ENCODE measurements at places on chromosomes 12 and 14.

GRCh38 chr14:51365241-51365965, 125.4 kb downstream of the TMX1 start:
- no peak for DNase-seq

DNA sequence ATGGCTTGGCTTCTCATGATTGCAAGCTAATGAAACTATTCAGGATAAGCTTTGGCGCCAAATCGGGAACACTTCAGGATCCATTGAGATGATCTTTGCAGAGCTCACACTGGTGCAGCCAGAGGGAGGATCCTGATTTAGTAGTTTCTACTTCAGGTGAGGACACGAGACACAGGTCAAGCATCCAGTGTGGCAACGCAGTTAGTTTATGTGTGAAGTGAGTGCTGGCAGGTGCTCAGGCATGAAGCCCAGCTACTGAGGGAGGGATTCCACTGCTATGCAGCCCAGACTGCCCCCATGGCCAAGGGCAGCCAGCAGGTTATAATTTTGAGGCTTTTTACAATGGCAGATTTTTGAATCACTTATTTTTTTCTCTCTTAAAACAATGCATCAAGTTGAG, 113.5 kb upstream of the PCED1B start:
- DNase-seq, result no peak

GRCh38 chr14:105055334-105055733, 9.9 kb downstream of the GPR132 start:
- no peak for DNase-seq

DNA sequence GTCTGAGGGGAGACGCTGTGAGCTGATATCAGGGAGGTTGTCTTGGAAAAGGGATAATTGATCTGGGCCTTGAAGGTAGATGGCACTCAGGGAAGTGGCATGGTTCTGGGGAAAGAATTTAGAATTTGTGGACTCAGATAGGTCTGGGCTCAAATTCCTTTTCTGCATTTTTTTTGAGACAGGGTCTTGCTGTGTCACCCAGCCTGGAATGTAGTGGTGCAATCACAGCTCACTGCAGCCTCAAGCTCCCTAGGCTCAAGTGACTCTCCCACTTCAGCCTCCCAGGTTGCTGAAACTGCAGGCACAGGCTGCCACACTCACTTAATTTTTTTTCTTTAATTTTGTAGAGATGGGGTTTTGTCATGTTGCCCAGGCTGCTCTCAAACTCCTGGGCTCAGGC, 98.1 kb upstream of the NCOR2 start:
- DNase-seq, result no peak

DNA sequence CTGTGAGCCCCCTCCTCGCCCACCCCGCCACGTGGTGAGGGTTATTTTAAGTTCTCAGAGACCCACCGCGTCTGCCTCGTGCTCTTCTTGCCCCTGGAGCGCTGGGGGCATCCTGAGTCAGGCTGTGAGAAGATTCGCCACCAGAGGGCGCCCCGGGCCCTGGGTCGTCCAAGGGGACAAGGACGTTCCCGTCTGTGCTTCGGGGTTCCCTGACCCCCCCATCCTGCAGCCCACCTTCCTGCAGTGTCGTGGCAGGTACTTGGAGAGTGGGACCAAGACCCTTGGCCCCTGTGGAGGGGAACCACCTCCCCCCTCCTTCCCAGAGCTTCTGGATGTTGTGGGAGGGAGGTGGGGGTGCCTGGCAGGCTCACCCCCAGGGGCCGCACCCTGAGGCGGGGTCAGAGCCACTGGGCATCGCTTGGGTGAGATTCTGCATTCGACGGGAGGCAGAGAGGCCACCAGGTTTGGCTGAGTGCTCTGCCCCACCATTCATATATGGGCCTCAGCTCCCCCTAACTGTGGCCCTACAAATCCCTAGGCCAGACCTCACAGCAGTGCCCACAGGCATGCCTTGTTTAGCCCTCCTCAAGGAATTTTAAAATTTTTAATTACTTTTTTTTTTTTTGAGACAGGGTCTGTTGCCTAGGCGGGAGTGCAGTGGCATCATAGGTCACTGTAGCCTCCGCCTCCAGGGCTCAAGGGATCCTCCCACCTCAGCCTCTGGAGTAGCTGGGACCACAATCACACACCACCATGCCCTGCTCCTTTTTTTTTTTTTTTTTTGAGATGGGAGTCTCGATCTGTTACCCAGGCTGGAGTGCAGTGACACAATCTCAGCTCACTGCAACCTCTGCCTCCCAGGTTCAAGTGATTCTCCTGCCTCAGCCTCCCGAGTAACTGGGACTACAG, 17.0 kb downstream of the RHOF start:
- peak; percentile 81 for DNase-seq

- DNase-seq, result no peak
These were observed 31.7 kb upstream of the KCNH3 start for GRCh38 chr12:49507139-49507538.

DNA sequence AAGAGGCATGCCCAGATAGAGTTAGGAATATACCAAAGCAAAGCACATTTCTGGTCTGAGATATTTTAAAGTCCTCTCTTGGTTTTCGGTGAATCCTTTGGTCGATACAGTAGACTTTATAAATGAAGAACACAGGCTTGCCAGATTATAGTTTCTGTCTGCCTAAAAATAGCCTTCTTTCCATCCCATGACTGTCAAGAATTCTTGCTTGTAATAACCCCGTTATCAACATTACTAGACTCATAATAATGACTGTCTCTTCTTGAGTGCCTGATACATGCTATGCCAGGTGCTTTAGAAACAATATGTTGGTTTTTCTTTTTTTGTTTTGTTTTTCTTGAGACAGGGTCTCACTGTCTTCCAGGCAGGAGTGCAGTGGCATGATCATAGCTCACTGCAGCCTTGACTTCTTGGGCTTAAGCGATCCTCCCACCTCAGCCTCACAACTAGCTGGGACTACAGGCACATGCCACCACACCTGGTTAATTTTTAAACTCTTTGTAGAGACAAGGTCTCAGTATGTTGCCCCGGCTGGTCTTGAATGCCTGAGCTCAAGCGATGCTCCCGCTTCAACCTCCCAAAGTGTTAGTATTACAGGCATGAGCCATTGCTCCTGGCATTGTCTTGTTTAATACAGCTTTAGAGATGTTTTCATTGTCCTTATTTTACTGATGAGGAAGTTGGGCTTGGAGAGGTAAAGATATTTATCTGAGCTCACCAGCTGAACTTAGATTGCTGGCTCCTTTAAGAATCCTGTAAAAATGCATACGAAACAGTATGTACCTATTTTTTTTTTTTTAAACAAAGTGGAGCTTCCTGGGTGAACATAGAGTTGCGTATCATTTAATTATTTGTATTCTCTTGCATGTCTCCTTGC, 30.4 kb downstream of the CHST11 start:
- no peak for DNase-seq

DNA sequence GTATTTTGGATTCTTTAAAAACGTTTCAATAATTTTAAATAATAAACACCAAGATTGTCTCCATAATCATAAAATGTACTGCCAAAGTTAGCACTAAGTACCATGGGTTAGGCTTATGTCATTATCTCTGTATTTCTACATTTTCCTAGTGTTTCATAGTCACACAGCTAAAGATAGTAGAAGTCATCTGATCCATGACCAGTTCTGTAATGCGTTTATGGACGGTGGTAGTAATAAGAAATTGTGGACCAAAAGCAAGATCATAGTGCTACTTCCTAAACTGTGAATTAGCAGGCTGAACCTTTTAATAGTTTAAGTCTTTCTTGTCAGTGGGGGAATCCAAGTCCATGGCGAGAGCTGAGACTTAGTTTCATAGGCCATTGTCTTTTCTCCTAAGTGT, 142.1 kb downstream of the AKAP6 start:
- no peak for DNase-seq

DNA sequence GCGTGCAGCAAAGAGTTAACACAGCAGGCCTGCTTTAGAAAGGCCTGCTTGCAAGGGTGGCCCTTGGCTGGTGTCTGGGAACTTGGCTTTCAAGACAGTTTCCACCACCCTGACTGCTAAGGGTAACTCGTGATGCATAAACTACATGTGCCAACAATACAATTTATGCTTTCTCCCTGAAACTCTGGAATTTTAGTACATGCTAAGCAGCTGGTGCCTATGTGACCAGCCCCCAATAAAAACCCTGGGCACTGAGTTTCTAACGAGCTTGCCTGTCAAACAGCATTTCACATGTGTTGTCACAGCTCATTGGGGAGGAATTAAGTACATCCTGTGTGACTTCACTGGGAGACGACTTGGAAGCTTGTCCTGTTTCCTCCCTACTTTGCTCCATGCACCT, 133.1 kb downstream of the SLC5A8 start:
- no peak for DNase-seq

GRCh38 chr14:97368049-97368448, 570.9 kb downstream of the VRK1 start:
- DNase-seq, result no peak

DNA sequence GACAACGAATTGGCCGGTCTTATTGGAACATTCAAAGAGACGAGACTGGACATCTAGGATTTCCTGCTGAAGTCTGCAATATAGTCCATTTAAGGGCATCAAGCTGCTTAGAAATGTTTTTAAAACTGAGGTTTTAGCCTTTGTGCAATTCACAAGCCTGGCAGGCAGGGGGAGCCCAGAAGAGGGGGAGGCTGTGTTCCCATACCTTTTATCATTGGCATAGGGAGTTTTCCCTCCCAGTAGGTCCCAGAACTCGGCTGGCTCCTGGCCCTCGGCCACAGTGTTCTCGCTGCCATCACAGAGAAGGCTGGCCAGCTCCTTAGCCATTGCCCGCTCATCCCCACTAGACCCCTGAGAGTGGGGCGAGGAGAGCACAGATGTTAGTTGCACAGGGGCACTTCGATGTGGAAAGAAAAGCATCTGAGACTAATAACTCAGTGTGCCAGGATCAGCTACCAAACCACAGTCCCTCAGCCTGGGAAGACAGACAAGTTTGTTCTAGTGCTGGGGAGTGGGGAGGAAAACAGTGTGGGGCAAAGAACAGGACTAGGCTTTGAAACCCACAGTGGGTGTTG, 15.1 kb downstream of the AVIL start:
- peak; percentile 54 for DNase-seq

DNA sequence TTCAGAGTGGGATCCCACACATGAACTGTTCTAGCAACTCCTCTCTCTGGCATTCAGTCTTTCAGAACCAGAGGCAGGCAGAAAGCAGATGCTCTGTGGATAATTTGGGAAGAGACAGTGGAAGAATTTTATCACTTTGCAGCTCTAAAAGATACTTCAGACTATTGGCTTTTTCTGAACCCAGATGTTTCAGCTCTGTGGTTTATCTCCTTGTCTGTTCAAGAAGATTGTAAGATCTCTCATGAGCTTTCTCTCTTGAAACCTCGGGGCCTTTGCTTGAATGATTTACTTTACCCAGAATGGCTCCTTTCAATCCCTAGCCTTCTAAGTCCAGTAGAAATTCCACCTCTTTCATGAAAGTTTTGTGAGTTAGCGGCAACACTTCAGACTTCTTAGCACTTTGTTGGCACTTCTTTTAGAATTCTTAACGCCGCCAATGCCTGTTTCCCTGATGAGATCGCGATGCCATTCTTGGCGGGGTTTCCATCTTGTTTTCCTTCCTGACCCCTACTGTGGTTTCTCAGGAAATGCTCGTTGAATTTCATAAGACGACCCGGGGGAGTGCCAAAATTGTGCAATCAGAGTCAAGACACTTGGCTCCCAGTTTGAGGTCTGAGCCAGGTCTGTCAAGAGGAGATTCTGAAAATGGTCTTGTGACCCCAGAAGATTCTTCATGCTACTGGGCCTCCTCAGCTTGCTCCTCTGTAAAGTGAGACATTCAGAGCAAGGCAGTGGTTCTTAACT, 107.0 kb upstream of the PRICKLE1 start:
- no peak for DNase-seq

DNA sequence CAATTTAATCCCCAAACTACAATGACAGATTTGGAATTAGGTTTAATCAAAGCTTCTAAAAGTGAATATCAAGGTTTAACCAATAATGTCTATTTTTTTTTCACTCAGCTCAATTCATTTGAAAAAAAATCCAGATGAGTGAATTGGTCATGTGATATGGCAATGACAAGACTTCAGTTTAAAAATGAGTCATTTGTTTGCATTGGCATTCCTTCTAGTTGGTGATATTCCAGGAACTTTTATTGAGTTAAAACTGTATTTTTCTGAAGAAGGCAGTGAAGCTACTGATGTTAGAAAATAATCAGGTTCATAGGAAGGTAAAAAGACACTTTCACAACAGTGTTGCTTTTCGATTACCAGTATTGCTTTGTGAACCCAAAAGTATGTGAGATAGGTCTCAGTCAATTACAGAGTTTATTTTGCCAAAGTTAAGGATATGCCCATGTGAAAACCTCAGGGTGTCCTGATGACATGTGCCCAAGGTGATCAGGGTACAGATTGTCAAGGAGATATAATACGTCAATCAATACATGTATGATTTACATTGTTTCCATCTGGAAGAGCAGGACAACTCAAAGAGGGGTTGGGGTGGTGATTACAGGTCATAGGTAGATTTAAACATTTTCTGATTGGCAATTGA, 1214.9 kb downstream of the GALC start:
- DNase-seq, result no peak

DNA sequence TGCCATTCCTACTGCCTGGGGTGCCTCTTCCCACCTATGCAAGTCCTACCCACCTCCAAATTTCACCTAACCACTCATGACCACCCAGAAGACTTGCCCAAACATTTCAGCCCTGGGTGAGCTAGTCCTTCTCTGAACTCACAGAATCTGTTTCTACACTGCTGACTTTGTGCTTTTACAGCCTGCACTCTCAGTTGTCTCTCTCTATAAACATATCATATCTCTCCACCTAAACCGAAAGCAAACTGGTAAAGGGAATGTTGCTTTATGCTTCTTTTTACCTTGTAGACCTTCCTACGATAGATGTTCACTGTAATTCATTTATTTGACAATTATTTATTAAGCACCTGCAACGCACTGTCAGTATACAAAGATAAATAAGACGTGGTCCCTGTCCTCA, 38.1 kb upstream of the RNASE3 start:
- no peak for DNase-seq

GRCh38 chr14:85418721-85419120, 111.2 kb upstream of the FLRT2 start:
- no peak for DNase-seq

DNA sequence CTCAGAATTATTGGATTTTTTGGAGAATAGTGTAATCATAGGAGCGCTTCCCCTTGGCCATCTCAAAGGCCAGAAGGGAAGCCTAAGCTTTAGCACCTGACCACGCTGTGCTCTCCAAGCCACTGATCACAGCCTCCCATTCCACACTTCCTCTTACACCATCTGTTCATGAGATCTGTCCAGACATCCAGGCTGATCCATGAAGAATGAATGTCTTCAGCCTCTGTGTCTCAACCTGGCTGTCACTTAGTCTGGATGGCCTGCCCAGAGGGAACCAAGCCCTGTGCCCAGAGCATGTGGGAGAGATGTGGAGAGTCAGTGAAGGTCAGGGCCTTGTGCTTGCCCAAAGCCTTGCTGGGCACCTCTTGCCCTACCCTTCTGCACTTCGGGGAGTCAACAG, 40.5 kb downstream of the TSPAN11 start:
- DNase-seq, result no peak

DNA sequence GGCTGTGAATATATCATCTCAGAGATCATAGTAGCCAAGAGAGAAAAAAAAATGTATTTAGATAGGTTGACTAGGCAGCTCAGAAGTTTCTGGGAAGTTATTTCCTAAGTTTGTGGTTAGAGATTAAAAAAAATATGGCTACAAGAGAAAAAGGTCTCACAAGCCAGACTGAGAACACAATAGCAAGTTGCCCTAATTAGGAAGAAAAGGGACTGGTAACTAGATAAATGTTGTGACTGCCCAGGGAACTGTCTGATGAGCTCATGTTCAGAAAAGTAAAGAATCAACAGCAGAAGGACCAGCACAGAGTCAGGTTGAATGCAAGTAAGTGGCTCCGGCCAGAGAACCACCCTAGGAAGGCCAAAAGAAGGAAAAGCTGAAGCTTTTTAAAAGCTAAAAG, 256.6 kb downstream of the PRKD1 start:
- DNase-seq, result no peak

GRCh38 chr14:34700622-34701130, 13.7 kb downstream of the CFL2 start:
- no peak for DNase-seq
